ENCODE measurements at places on chromosomes 1 and 21.

DNA sequence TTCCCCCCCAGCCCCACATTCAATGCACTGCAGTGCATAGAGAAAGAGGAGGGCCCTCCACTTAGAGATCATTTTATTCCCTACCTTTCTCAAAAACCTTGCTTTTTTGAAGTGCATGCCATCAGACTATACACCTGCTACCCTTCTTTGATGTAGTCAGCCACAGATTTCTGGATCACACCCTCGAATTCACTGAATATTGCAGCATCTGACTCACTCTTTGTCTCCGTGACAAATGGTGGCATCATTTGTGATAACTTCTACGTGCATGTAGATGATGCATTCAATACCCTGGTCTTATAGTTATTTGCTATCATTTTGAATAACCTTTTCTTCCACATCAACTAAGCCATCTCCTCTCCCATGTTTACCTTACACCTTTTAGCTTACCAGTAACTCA is 310.3 kb upstream of the SGIP1 start:
- no peak for DNase-seq

- no peak for DNase-seq
Observed at GRCh38 chr1:160630523-160631451, 16.1 kb downstream of the SLAMF1 start.

GRCh38 chr1:59431566-59432294 is 134.8 kb downstream of the FGGY start:
- DNase-seq: no peak

DNA sequence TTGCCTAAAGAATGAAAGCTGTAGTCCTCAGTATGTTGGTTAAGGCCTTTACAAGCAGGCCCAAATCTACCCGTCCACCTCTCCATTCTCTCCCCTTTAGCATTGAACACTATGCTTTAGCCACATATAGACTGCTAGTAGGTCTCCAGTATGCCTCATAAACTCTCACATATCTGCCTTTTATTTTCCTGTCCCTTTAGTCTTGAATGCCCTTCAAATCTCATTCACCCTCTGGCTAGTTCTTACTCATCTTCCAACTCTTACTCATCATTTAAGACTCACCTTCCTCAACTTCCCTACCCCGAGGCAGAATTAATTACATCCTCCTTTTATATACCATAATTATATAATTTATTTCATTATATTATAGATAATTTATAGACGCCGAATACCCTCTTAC is 78.7 kb upstream of the TSPAN2 start:
- DNase-seq: no peak

DNA sequence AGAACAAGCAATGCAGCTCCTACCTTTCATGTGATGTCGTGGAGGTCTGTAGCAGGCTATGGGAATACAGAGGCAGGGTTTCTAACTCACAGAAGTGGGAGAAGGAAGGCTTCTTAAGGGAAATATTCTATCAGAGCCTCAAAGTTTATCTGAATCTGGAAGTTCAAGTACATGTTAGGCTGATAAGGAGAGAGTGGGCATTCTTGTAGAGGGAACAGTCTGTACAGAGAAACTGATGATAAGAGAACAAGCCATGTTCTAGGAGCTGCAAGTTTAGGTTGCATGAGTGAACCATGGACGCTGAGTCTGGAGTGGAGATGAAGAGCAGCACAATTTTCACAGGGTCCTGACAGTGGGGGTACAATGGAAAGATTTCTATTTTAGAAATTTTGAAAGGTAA is 344.0 kb downstream of the CHRM3 start:
- no peak for DNase-seq

DNA sequence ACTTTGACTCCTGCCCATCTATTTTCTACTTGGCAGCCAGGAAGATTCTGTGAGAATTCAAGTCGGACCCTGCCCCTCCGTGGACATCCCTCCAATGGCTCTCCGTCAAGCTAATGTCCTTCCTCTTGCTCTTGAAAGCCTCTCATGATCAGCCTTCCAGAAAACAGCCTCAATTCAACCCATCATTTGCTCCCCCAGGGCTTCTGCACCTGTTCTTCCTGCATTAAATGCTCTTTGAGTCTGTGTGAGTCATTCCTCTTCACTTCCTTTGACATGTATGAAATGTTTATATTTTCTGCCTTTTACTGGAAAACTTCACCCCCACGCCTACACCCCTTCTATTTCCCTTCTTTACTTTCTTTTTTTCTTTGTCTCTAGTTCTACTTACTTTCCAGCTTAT is 734.1 kb upstream of the ZP4 start:
- DNase-seq: no peak

- no peak for DNase-seq
Observed at GRCh38 chr1:27664291-27664690, 7.7 kb downstream of the IFI6 start.

DNA sequence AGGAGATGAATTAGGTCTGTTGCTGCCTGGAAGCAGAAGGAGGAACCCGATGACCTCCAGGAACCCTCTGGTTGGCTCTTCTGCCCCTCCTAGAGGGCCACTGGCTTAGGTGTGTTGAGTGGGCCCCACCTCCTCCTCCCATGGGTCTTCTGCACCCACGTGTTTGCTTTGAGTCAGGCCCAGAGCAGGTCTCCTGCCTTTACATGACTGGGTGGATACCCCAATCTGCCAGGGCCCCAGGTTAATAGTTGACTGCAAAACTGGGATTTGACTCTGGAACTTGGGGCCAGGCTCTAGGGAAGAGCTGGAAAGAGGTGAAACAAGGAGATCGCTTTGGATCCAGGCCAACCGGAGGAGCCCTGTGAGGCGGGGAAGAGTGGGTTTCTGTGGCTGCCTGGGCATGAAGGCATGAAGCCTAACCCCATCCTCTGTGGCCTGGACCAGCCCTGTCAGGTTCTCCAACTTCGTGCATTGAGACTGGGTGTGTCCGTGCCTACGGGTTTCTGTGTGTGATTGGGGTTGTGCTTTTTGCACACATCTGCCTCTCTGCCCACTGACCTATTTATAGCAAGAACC is 7.8 kb upstream of the LAD1 start:
- no peak for DNase-seq

GRCh38 chr1:207836591-207837347 is 74.2 kb downstream of the CD34 start:
- DNase-seq: no peak

- DNase-seq: no peak
Observed at GRCh38 chr1:165411396-165411795, 33.5 kb downstream of the RXRG start.

DNA sequence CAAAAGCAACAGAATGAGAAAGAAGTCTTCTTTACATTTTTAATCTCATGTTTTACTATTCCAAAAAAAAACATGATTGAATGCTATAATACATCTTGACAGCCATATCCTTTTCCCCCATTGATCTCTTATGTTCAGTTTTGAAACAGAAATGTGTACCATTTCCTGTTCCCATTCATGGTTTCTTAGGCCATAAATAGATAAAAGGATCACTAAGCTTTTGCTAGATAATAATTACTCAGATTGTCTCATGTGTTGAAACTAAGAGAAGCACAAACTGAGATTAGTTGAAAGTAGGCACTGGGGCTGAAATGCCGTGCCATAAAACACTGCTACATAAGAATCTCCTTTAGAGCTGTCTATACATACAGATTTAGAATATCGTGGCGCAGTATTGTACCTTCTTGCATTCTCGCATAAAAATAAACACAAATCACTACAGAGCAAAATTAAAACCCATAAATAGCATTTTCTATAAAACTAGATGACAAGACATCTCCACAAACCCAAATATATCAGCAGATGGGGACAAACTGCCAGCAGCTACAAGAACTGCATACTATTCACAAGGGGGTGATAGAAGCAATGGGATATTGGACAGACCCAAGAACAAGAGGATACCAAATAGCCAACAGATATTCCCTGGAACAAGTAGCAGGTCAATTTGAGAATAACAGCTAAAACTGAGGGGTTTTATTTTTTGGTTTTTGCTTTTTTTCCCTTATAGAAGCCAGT is 405.3 kb upstream of the PRMT6 start:
- DNase-seq: no peak

- DNase-seq: no peak
Observed at GRCh38 chr21:44735821-44736220, 24.4 kb upstream of the TSPEAR start.

DNA sequence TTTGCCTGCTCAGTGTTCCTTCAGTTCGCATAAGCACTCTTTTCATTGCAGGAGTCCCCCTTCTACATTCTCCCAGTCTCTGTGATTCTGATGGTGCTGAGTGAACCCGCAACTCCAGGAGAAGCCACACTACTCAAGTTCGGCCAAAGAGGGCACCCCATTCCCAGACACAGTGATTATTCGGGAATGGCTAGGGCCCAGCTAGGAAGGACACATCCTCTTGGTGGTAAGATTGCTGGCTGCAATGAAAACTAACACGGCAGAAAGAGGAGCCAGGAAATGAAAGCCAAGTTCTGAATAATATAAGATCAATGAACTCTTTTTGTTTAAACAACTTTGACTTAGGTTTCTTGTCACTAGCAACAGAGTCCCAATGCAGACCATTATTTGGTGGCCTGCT is 14.9 kb downstream of the CREG1 start:
- DNase-seq: no peak

DNA sequence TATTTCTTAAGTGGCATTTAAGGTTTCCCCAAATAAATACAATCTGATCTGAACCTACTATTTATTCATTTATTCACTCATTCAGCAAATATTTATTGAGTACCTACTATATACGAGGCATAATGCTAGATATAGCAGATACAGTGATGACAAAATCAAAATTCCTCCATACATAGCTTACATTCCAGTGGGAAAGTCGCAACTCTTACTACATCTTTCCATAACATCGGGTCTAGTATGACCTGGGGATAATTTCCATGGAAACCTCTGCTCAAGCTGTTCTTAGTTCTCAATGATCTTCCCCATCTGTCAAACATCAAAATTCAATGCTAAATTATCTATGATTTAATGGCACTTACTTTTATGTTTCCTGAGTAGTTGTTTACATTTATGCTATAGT is 70.8 kb upstream of the PRKACB start:
- no peak for DNase-seq

GRCh38 chr1:50106095-50106761 is 2.5 kb upstream of the ELAVL4 start:
- DNase-seq: no peak

DNA sequence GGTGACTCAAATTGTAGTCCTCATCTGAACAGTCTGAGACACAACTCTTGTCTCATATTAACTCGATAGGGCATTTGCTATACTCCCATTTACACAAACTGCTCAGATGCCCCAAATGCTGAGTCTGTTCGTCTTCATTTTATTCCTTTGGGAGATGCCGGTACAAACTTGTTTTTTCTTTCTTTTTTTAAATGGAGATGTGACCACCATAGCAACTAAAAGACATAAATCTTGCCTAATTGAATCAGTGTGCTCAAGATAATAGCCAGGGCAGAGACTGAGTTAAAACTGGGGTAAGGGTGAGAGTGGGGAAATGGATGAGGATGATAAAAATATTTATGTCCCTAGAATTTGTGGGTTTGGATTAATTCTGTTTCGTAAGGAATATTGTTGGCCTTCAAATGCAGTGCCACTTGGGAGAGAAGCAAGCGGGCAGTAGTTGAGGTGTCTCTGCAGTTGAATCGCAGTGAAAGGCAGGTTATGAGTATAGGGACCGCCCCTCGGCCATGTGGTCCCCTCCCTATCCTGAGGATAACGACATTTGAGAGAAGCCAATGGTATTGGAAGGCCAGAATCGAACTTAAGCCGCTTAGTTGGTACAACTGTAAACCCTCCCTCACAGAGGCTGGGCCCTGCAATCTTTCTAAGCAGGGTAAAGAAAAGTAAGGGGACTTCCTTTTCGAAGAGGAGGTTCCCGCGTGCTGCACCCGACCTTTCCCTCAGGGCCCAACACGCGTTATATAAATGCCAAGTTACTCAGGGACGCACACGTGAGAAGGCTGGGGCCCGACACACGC is 859 bp upstream of the LRRC8B start:
- no peak for DNase-seq

DNA sequence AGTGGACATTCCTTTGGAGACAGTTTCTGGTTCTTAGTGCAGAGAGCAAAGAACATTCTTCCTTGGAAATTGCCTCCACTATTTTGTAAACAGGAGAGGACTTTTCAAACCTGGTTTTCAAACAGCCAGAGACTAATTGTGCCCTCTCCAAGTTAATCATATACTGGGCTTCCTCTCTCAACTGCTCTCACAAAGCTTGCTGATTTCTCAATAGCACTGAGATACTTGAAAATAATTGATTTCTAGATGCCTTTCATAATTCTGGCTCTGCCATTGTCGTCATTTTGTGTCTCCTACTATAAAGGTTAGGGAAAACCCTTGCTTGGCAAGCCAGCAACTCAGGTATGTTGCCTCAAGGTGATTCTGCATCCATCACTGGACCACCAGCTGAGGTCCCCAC is 56.0 kb downstream of the KCNJ15 start:
- no peak for DNase-seq

- DNase-seq: no peak
Observed at GRCh38 chr21:29896884-29897283, 42.9 kb downstream of the GRIK1 start.

GRCh38 chr1:93047618-93048017 is 31.5 kb upstream of the MTF2 start:
- DNase-seq: no peak

- no peak for DNase-seq
Observed at GRCh38 chr1:58762806-58763205, 21.0 kb downstream of the JUN start.

DNA sequence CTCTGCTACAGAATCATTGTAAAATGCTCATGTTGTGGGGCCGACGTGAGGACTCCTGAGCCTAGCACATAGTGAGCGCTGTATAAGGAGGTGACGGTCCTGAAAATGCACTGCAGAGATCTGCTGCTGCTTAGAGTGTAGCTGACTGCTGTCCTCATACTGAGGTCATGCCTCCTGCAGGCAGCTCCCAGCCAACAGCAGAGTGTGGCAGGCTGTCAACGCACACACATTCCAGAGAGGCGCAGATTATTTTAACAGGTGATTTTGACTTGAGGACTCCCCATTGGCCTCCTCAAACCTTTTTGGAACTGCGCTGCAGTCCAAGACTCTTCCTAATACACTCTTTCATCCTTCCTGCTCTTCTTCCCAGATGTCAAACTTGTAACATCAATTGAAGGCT is 119.8 kb upstream of the KCNJ6 start:
- DNase-seq: no peak

DNA sequence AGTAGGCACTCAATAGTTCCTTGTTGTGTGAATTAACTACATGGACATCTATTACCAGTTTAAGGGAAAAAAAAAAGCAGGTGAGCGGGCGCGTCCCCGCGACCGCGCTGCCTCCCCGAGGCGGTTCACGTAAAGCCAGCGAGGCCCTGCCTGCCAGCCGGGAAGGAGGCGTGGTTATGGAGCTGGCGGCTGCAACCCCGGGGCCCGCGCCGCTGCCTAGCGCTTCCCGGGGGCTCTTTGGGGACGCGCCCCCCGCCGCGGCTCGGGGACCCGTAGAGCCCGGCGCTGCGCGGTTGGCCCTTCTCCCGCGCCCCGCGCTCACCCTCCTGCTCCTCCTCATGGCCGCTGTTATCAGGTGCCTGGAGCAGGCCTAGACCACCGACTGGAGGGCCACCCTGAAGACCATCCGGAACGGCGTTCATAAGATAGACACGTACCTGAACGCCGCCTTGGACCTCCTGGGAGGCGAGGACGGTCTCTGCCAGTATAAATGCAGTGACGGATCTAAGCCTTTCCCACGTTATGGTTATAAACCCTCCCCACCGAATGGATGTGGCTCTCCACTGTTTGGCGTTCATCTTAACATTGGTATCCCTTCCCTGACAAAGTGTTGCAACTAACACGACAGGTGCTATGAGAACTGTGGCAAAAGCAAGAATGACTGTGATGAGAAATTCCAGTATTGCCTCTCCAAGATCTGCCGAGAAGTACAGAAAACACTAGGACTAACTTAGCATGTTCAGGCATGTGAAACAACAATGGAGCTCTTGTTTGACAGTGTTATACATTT is 2.6 kb upstream of the CC2D1B start:
- DNase-seq: peak; percentile 55

- no peak for DNase-seq
Observed at GRCh38 chr1:14607295-14607694, 8.8 kb downstream of the KAZN start.

All from central memory CD4-positive, alpha-beta T cell (primary cell).